Neuronal stem cell (in vitro differentiated cells): ENCODE measurements at places on chromosomes 13 and 19.
A peak's percentile ranks its signal among the peaks of the same experiment; 100 is the strongest.

- DNase-seq = no peak
Measured at GRCh38 chr19:56107626-56108351, 13.3 kb downstream of the ZNF787 start.

- peak; percentile 56 for DNase-seq
Measured at GRCh38 chr19:48102870-48103751, 7.5 kb downstream of the PLA2G4C start.

- no peak for DNase-seq
Measured at GRCh38 chr13:23867027-23867491, 22.1 kb downstream of the MIPEP start.

- DNase-seq = no peak
Measured at GRCh38 chr19:47095476-47096099, 18.0 kb downstream of the ZC3H4 start.

DNA sequence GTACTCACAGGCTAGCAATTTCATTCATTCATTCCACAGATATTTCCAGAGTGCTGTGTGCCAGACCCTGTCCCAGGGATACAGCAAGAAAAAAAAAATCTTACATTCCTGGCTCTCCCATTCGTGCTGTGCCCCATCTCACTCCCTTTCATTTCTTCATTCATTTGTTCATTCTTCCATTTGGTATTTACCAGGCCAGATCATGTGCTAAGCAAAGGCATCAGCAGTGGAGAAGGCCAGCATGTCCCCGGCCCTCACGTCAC lies 2.3 kb downstream of the MAP3K10 start:
- DNase-seq = no peak

DNA sequence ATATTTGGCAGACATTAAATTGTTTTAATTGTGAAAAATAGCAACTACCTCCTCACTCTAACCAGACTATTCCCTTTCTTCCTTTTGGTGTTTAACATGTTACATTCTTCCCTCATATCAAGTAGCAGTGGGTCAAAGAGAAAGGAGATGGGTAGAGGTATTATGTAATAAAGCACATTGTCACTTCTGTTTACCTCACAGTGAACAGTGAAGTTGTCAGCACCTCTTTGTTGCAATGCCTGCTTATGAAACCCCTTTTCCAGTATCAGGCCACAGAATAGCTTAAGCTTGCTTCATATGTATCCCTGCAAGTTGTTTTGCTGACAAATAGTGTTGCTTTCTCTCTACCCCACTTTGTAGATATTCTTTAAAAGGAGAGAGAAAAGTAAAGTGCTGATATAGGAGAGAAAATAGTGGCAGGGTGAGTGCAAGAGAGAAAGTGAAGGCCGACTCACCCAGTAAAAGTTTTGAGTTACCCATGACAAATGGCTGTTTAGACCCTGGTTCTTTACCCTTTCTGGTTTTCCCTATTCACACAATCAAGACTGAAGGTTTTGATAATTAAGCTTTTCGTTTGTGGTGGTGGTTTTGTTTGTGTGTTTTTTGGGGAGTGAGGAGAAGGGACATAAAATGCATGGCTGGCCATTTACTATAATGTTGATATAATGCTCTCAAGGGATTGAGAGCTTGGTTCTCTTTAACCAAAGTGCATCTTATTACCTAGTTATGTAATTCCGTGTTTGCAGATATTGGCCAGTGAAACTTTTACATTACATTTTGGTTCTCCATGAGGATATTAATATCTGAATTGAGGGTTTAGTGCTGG lies 3.7 kb downstream of the ITM2B start:
- DNase-seq = no peak

DNA sequence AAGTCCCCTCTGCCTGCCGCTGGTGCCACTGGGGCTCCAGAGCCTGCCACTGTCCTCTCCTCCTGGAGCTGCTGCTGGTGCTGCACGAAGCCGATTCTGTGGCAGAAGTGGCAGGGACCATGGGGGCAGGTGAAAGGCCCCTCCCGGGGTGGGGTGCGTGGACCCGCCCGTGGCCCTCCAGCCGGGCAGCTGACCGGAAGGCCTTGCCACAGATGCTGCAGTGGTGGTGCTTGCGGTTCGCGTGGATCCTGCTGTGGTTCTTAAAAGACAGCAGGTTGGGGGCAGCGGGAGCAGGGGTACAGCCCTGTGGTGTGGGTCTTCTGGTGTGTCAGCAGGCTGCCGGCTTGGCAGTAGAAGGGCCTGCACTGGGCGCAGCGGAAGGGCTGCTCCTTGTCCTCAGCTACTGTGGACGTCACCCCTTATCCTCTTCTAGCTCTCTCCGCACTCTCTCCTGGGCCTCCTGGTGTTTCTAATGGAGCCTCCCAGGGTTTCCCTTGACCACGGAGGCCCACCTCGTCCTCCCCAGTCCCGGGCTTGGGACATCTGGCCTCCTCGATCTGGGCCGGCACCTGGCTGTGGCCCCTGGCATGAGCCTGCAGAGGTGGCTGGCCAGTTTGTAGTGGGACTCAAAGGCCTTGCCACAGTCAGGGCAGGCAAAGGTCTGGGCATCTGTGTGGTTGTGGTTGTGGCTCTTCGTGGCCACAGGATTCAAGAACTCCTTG lies 380.4 kb downstream of the OLFM4 start:
- no peak for DNase-seq

GRCh38 chr13:95176611-95177259 lies 124.5 kb downstream of the ABCC4 start:
- no peak for DNase-seq

DNA sequence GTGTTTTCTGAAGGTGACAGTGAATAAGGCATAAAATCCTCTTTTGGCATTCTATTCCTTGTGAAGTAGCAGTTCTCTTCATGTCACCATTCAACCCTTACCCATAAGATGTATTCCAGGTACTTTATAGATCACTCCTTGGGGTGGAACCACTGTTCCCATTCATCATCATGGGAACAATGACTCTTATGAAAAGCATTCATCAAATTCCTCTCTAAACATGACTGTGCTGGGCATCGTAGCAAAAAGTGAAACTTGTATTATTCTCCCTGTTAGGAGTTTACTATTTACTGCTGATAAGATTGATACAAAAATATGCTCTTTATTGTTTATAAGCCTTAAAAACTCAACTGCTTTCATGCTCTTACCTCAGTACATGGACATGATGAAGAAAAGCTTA lies 793.4 kb downstream of the LIG4 start:
- no peak for DNase-seq

GRCh38 chr13:94630858-94631257 lies 29.2 kb downstream of the GPR180 start:
- no peak for DNase-seq

- DNase-seq = no peak
Measured at GRCh38 chr13:40273253-40274025, 393.0 kb downstream of the FOXO1 start.

- DNase-seq = no peak
Measured at GRCh38 chr13:39930544-39931444, 275.3 kb downstream of the COG6 start.

DNA sequence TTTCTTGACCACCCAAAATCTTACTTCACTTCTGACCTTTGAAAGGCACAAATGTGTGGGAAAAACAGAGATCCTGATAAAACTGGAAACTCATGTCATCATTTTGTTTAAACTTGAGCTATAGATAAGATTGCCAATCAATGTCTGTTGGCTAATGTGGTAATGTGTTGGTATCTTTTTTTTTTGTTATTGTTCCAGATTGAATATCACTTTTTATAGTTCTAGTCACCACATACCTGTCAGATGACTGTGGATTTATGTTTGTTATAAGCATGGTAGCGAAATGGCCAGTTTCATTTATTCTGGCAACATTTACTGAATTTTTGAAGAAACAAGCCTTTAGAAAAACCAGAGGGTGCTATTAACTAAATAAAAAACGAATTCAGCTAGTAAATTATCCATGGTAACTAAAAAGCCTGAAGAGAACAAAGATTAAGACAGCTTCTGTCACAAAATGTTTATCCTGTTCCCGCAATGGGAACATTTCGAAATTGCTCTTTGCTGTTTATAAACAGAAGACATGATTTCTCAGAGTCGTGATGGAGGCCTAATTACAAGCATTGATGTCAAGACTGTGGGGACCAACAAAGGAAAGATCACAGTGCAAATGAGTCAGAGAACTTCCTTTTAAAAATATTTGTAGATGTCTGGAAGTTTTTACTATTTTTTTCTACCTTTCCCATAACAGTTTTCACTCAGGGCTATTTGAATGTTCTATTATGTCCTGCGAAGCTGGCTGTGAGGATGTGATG lies 82.9 kb upstream of the POSTN start:
- DNase-seq = no peak

DNA sequence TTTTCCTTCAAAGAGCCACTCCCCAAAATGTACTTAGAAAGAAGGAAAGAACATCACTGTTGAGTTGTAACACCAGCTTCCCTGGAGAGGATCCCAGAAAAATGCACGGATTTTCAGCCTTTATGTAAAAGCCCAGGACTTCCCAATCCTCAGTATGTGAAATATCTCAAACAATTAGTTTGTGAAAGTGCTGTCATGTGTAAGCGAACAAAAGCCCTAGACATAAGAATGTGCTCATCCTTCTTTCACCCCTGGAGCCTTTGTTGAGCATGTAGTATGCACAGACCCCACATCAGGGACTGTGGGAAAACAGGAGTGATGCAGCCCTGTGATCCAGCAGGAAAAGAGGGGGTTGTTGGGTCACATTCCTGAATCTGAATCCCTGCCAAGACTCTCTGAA lies 441.4 kb upstream of the ZNF507 start:
- DNase-seq = peak; percentile 3

- no peak for DNase-seq
Measured at GRCh38 chr19:6472713-6473112, 8.6 kb downstream of the CRB3 start.

- DNase-seq = no peak
Measured at GRCh38 chr13:27562457-27562856, 57.9 kb downstream of the LNX2 start.

DNA sequence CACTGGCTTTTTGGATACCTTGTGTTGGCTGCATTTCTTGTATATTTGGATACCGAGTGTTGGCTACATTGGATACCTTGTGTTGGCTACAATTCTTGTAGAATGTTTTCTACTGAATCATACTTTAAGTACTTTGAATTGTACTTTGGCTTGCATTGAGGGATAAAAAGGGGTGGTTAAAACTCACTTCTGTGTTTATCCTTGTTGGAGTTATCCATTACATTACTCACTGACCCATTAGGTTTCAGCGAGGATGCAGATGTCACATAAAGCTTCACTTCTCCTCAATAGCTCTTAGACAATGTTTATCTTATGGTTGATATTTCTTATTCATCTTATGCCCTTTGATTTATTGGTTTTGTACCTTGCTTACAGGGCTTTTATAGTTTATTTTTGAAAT lies 43.1 kb downstream of the PDS5B start:
- DNase-seq = no peak

DNA sequence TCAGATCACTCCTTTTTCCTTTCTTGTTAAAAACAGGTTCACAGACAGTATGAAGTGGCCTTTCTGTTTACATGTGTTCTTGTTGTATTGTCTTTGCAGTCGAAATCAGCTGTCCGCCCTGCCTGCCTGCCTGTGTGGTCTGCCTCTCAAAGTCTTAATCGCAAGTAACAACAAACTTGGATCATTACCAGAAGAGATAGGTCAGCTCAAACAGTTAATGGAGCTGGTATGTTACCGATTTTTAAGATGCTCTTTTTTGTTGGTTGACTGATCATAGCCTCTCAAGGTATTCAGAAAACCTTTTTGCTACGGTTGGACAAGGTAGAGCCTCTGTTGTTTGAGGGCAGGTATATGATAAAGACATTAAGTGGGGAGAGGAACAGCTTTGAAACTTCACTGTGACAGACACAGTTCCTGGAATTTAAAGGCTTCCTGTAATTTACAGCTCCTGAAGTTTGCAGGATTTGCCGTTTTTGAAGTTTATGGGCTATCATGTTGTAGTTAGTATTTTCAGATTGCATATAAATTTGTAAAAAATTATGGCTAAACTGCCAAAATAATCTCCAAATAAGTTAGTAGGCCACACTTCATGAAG lies 116.1 kb downstream of the LRCH1 start:
- DNase-seq = no peak

GRCh38 chr13:106417467-106418110 lies 117.9 kb downstream of the EFNB2 start:
- no peak for DNase-seq

DNA sequence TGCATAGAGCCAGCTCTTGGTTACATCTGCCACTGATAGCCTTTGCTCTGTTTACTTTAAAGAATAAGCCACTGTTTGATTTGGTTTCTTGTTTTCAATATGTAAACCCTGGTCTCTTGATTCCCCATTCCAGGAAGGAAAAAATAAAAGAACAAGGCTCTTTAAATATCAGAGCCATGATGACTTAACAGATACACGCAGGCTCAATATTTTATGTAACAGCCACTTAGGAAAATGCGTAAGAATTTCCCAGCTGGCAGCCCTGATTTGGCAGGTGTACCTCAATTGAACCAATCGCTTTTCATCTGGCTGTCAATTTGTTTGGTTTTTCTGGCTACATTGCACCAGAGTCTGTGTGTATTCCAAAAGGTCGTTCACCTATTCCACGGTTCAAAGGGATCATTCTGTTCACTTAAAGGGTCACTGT lies 65.6 kb downstream of the IRS2 start:
- DNase-seq = no peak

- no peak for DNase-seq
Measured at GRCh38 chr13:112783135-112783977, 93.5 kb downstream of the ATP11A start.

- no peak for DNase-seq
Measured at GRCh38 chr19:48950159-48950558, 4.5 kb upstream of the BAX start.

GRCh38 chr13:94343243-94343585 lies 136.3 kb downstream of the DCT start:
- peak; percentile 43 for DNase-seq

GRCh38 chr13:32969516-32969941 lies 46.7 kb upstream of the KL start:
- DNase-seq = no peak

DNA sequence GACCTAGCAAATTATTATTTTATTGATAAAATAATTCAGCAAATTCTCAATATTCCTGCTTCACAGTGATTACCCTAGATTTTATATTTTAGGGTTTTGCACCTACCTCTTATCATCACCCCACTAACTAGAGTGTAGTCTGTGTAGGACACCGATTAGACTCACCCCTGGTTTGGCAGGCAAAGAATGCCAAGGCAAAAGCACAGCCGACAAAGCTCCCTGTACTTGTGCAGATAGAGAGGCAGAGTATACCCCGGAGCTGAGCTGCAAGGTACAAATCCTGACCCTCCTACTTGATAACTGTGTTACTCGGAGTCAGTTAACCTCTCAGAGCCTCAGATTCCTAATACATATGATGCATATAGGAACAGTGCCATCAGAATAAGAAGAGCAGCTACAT lies 225.7 kb downstream of the ENOX1 start:
- no peak for DNase-seq

DNA sequence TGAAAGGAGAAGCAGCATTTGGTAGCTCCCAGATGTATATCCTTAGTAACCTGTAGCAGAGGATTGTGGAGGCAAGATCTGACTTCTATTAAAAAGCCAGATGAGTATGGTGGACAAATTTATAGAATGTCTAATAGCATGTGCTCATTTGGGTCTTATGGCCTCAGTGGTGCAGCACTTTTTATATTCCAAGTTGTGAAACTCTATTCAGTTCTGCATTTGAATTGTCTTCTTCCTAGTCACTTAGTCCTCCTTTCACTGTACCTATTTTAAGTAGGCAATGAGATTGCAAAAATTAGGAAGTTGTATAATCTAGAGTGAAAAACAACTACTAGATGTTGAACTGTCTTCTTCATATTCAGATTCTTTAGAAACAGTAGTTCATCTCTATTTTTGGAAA lies 412.5 kb upstream of the PCDH9 start:
- no peak for DNase-seq
